Myocyte (in vitro differentiated cells): ENCODE measurements at places on chromosomes 3 and 15.

DNA sequence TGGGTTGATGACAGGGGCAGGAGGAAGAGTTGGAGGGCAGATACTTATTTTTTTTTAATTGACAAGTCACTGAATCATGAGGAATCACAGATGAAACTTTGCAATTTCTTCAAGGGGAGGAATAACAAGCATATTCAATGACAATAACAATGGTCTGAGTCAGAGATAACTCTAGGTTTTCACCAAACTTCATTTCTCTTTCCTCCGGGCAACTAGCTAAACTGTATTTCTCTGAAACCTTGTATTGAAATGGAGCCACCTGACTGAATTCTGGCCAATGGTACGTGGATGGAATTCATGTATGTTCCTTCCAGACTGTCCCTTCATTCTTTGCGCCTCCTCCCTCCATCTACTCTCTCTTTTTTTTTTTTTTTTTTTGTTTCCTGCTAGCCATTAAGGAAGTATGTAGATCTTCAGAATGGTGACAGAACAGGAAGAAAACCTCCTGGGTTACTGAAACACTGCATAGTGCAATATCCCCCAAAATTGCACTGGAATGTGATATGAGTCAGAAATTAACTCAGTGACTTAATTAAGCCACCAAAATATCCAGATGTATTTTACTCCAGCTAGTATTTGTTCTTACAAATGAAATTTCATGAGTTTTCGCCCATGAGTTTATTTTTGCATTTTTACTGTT lies 495.4 kb downstream of the OTOL1 start:
- DNase-seq: no peak

DNA sequence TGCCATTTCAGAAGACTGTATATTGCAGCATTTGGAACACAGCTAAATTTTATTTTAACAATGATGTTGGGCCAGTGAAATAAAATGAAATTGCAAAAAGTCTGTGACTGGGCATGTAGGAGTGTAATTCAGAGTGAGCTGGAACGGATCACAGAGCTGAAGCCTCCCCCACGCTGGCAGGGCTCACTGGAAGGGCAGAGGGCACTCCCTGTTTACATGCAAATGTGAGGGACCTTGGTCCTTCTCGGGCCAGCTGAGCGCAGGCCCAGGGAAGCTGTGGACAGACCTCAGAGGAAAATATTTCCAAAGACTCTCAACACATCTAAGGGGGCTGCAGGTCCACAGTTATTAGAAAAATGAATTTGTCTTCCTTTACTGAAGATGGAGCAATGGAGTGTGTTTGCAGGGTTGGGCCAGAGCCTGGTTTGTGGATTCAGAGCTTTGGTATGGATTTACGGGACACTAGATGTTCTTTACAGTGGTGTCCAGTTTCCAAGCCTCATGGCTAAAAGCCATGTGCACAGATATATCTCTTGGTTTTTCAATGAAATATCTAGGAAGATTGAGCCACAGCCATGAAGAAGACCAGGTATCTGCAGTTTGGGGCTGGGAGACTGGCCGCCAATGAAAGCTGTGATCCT lies 32.0 kb downstream of the TRPM1 start:
- no peak for DNase-seq

DNA sequence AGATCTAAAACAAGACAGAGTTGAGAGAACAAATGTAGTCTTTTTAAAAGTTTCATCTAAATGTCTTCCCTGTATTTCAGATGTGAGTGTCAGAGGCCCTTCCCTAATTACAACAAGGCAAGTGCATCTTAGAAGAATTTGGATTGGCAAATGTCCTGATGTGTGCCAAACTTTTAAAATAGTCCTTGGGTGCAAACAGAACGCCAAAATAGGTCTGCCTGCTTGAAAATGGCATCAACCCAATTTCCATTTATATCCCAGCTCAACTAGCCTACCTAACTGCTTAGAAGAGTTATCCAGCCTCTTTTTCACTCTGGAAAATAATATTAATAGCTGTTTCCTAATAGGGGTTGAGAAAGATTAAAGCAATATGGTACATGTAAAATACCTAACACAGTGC lies 311.8 kb upstream of the ARRDC4 start:
- peak; percentile 36 for DNase-seq

DNA sequence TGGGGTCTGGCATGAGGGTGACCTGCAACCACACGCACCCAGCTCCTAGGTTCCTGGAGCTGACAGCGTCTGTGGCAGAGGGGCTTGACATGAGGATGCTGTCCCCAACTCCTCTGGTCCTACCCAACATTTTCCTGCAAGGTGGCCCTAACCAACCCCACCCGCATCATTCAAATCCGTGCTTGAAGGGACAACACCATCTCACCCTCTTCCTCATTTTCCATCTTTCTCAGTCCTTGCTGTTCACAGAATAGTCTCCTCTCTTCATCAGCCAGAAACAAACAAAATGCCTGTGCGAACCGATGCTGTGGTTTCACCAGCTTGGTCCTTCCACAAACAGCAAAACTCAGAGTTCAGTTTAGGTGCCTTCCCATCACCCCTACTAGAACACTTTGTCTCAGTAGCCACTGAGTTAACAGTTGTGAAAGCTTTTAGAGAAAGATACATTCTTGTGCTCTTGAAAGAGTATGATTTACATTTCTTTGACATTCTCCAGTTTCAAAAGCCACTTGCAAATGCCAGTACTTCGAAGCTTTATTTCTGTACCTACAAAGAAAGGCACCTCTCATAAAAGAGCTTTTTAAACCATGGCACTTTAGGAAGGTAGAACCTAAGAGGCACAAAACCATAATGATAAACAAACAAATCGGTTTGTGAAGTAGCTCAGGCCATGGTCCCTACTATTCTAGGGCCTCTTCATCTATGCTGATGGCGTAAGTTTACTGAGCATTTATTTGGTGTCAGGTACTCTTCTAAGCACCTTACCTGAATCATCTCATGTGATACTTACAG lies 360.1 kb downstream of the SHQ1 start:
- DNase-seq: no peak

- no peak for DNase-seq
These were observed 184.0 kb downstream of the EBLN2 start for GRCh38 chr3:73245459-73245858.

DNA sequence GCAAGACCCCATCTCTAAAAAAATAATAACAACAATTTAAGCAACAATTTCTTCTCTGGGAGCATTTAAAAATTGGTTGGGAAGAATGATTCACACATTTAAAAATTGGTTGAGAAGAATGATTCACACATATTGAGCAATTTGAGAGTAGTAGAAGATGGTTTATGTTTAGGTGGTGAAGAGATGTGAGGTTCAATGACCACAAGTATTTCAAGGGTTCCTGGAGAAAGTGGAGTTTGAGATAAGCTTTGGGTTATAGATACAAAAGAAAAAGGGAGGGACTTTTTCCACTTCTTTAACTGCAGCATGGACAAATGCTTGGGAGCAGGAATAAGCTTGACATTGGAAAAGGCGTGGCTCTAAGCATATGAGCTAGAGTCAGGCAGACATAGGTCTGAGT lies 145.7 kb upstream of the NPHP3 start:
- peak; percentile 41 for DNase-seq

GRCh38 chr15:63094495-63094931 lies 27.1 kb upstream of the LACTB start:
- no peak for DNase-seq

GRCh38 chr15:38563723-38564519 lies 693 bp downstream of the RASGRP1 start:
- peak; percentile 57 for DNase-seq

DNA sequence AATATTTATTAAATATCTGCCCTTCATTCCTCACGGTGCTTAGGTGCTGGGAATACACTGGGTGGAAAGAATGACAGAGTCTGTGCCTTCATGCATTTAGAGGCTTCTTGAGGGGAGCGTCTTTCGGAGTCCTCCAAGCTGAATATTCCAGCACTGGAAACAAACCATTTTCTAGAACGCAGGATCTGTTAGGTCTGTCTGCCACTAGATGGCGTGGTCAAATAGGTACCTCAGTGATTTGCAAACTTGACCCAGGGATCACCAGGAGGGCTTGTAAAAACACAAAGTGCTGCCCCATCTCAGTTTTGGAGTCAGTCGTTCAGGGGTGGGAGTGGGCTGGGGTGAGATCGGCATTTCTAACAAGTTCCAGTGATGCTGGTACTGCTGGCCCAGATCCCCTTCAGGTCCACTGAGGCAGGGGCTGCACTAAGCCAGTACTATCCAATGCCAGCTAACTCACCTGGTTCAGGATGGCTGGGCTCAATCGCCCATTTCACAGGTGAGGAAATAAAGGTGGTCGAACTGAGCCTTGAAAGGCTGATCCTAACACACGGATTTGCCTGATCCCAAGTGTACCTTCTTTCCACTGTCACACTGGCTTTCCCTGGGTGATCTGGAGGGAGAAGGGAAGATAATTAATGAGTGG lies 14.8 kb downstream of the ARNT2 start:
- DNase-seq: peak; percentile 66

GRCh38 chr15:100338971-100339444 lies 2.8 kb downstream of the ADAMTS17 start:
- DNase-seq: peak; percentile 5

- DNase-seq: no peak
These were observed 114.3 kb downstream of the DIPK2A start for GRCh38 chr3:144085964-144086363.

DNA sequence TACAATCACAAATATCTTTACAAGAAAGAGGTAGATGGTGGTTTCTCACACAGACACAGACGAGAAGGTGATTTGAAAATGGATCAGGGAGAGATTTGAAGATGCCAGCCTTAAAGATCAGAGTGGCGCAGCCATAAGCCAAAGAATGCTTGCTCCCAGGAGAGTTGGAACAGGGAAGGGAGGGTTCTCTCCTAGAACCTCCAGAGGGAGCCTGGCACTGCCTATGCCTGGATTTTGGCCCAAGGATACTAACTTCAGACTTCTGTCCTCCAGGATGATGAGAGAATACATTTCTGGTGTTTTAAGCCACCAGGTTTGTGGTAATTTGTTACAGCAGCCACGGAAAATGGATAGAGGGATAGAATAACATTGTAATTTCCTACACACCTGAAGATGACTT lies 279.1 kb downstream of the FAM43A start:
- no peak for DNase-seq

DNA sequence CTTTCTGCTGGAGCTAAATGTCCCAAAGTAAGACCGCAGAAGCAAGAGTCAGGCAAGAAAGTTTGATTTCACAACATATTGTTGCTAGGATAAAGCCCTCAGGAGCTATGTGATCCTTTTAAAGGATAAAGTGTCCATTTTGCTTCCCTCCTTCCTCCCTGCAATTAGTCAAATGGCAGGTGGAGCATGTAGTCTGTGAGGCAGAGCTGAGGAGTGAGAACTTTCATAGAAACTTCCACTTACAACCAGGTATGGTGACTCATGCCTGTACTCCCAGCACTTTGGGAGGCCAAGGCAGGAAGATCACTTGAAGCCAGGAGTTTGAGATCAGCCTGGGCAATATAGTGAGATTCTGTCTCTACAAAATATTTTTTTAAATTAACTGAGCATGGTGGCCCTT lies 25.2 kb upstream of the RHCG start:
- DNase-seq: no peak

DNA sequence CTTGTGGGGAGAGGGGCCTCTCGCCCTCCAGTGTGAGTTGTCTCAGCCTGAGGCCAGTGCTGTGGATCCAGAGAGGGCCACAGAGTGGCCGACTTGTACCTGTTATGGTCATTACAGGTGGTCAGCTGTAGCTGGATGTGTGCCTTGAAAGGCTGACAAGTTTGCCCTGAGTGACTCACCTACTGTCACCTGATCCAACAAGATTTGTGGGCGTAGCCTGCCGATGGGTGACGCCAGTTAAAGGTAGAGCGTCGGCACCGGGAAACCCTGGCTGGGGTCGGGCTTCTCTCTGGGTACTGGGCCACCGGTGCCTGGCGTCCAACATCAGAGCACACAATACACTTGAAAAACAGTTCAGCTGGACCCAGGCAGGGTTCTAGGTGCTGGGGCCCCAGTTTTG lies 2.8 kb upstream of the ISG20 start:
- DNase-seq: no peak

GRCh38 chr3:146895026-146895749 lies 290.0 kb upstream of the PLSCR5 start:
- peak; percentile 18 for DNase-seq

DNA sequence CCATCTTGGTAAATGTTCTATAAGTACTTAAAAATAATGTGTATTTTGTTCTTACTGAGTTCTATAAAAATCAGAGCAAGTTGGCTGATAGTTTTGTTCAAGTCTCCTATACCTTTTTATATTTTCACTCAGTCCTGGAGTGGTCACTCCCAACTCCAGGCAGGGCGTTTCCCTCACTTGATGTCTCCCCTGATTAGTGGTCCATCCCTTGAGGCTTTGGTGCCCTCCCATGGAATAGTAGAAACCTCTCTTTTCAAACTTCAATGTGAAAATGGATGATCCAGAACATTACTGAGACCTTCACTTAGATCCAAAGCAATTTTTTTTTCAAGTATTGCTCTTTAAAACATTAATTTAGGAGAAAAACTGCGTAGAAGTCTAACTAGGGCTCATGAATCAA lies 25.0 kb upstream of the SCN10A start:
- DNase-seq: no peak

DNA sequence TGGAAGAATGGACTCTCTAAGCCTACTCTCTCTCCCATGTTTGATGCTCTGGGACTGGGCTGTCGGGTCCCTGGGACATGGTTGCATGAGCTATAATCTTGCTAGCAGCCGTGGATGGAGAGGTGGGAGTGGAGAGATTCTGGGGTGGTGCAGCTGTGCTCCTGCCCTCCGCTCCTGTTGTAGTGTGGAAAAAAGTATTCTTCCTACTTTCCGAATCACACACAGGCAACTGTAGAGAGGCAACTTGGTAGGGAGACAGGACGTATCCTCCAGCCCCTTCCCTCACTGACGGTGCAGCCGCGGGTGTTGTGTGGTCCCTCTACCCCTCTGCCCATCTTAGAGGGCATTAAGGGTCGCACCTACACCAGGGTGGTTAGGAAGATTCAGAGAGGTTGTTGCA lies 281.4 kb upstream of the TLE3 start:
- no peak for DNase-seq

GRCh38 chr15:101381671-101382212 lies 86.7 kb upstream of the SNRPA1 start:
- no peak for DNase-seq

GRCh38 chr15:66785637-66786036 lies 83.6 kb downstream of the SMAD6 start:
- no peak for DNase-seq

- DNase-seq: peak; percentile 82
These were observed 34.4 kb upstream of the PRICKLE2 start for GRCh38 chr3:64259636-64260035.

DNA sequence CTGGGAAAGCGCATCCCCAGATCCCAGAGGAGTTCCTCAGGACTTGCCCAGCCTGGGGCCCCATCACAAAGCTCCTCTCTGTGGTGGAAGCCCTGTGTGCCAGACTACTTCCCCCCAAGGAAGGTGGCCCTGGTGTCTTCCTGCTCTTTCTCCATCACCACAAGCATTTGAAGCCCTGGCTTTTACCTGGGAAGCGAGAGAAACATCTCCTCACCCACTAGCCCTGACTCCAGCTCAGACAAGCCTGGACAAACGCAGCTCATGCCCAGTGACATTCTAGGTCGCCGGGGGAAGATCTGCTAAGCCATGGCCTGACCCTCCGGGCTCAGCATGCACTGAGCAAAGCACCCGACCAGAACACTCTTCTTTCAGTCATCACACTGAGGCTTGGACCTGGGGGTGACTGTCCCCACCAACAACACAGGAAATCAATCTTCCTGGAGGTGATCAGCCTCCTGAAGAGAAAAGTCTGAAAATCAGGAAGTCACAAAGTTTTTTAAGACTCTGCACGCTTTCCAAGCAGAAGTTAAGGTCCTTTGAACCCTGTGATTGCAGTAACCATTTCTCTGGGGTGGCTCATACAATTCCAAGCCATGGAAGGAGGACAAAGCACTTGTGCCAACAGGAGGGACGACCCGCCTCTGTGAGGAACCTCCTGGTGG lies 40.8 kb downstream of the KLHL25 start:
- DNase-seq: no peak

GRCh38 chr3:188915127-188915526 lies 256.6 kb upstream of the TPRG1 start:
- no peak for DNase-seq
